ENCODE measurements at places on chromosomes 5 and 9.

- DNase-seq: no peak
These were observed 27.1 kb upstream of the IL33 start for GRCh38 chr9:6188466-6188865.

- DNase-seq: peak; percentile 78
These were observed at the start of gene GLRA1 for GRCh38 chr5:151924564-151925301. GLRA1 (minus strand) TSS chr5:151924851; CDS start chr5:151924549, 302 bp downstream.

DNA sequence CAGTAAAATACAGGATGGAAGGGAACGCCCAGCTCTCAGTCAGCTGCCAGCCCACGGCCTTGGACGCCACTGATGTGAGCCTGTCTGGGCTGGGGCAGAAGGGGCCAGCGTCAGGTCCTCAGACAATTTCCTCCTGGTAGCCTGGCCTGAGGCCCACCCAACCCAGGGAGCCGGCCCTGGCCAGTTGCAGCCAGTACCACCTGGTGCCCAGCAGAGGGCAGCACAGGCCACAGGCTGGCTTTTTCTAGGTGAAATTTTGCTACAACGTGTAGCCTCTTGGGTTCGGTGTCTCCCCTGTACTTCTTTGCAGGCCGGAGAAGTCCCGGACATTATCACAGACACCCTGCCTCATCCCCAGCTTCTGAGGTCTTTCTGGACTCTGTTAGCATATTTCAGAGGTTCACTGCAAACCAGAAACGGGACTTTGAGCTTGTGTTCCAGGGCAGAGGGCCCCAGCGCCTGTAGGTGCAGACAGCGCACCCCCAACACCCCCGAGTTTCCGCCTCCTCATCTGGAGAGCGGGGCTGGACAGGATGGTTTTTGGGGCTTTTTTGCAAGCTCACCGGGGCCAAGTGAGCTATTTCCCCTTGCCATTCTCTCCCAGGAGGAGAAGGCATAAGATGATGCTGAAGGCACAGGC is 45.9 kb upstream of the KCNMB1 start:
- peak; percentile 85 for DNase-seq

DNA sequence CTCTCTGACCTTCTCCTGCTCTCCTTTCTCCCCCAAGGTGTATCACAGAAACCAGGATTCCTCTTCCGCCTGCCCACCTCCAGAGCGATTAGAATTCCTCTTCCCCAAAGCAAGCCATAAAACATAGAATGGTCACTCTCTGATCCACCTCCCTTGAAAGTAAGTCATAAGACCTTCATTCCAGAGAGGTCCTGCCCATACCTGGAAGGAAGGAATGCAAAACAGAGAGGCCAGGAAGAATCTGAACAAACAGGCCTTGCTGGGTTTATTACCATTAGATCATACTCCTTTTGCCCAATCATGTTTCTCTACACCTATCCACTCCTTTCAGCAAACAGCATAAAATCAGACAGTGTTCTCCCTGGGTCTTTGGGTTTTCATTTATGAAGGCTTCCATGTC is 21.0 kb downstream of the CDKL3 start:
- no peak for DNase-seq

DNA sequence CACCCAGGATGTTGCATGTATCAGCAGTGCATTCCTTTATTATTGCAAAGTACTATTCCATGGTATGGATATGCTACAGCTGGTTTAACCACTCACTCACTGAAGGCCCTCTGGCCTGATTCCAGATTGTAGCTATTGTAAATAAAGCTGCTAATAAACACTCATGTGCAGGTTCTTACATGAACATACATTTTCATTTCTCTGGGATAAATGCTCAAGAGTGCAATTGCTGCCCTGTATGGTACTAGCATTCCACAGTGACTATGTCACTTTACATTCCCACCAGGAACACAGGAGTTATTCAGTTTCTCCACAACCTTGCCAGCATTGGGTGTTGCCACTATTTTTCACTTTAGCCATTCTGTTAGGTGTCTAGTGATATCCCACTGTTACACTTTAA is 267.6 kb downstream of the SPOCK1 start:
- DNase-seq: no peak

GRCh38 chr5:137754961-137755762 is 999 bp upstream of the HNRNPA0 start:
- DNase-seq: no peak

GRCh38 chr5:40331616-40332015 is 348.1 kb upstream of the PTGER4 start:
- DNase-seq: no peak

GRCh38 chr5:124614836-124615385 is 131.5 kb downstream of the ZNF608 start:
- DNase-seq: no peak

DNA sequence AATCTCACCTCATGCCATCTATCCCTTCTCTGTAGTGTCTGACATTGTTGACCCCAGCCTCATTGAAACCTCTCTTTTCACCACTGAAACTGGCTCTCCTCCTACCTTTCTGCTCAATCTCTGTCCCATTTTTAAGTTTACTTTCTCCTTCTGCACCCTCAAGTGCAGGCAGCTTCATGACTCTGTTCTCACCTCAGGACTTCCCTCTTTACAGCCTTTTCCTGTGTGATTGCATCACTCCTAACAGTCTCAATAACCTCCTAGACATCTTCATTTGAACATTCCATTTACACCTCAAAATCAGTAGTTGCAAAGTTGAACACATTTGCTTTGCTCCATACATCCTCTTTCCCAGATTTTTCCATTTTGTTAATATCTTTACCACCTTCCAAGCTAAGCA is 172.1 kb downstream of the RASEF start:
- DNase-seq: no peak

- DNase-seq: no peak
These were observed 43.9 kb downstream of the SH3TC2 start for GRCh38 chr5:149018909-149019443.

DNA sequence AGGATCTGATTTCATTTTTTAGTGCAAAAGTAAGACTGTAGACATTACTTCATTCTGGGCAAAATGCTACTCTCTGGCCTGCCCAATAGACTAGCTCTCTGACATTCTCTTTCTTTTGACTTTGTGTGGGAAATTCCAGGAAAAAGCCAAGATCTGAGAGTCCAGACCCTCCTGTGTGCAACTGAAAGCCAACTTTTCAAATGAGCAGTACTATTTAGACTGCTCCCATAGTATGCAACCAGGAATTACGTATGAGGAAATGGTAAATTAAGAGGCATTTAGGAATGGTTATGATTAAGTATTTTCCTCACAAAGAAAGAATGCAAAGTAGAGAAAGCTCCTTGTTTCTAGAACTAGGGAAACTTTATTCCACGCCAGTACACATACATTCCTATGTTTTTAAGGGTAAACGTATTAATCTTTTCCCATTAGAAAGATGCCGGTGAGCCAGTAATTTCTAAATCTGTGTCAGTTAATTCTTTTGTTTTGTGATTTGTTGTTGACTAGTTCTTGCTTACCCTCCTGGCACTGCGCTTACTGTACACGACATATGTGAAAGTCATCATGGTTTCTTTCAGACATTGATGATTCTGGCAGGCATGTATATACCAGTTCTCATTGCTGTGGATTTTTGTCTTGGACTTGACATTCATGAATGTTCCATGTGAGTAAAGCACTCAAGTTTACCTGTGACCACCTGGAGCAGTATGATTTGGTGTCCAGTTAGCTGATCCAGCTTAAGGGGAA is 56.0 kb downstream of the AOPEP start:
- peak; percentile 72 for DNase-seq

DNA sequence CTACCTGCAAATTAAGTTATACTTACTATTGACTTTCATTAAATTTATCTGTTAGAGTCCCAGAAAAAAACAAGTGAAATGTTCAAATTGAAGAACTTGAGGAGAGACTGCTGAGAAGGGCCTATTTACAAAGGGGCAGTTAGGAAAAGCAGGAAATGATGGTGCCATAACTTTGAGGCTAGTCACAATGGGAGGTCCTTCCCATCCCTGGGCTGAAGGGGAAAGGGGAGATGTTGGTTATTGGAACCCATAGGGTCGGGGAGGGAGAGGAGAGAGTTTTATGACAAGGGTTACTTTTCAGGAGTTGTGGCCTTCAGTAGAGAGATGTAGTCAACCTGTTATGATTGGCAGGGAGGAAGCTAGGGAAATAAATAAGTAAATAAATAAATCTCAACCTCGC is 169.1 kb downstream of the DMRT2 start:
- DNase-seq: no peak

- no peak for DNase-seq
These were observed 149.9 kb upstream of the ANKH start for GRCh38 chr5:15021266-15022046.

- peak; percentile 98 for DNase-seq
These were observed at the start of gene SCAI for GRCh38 chr9:125143377-125144090. SCAI (minus strand) TSS chr9:125143528; CDS start chr9:125143437, 91 bp downstream.

GRCh38 chr5:136424835-136425584 is 59.7 kb upstream of the TRPC7 start:
- peak; percentile 80 for DNase-seq

DNA sequence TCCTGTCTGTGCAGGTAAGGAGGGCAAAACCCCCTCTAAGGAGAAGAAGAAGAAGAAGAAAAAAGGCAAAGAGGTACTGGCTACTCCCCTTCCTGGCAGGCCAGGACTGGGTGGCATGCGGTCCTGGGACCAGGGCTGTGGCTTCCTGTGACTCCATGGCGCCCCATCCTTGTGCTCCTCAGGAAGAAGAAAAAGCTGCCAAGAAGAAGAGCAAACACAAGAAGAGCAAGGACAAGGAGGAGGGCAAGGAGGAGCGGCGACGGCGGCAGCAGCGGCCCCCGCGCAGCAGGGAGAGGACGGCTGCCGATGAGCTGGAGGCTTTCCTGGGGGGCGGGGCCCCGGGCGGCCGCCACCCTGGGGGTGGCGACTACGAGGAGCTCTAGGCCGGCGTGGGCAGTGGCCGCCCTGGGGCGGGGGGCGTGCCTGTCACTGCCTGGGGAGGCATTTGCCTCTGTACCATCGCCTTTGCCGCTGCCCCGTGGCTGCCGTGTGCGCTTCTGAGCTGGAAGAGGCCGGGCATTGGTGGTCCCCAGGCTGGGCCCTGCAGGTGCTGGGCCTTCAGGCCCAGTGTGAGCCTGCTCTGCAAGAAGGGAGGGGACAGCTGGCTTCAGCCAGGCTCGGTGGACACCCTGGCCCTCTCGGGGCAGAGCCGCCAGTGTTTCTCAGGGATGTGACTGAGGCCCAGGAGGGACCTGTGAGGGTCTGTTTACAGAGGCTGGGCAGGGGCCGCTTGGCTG is 2.0 kb upstream of the AJM1 start:
- DNase-seq: no peak

- no peak for DNase-seq
These were observed 32.6 kb upstream of the GPX3 start for GRCh38 chr5:150987746-150988145.

- DNase-seq: no peak
These were observed 418.7 kb upstream of the WWC1 start for GRCh38 chr5:167872791-167873190.

GRCh38 chr9:91208419-91208745 is 153.3 kb downstream of the AUH start:
- DNase-seq: no peak

- no peak for DNase-seq
These were observed 16.0 kb downstream of the TERT start for GRCh38 chr5:1278656-1279442.

- no peak for DNase-seq
These were observed 111.0 kb downstream of the CD180 start for GRCh38 chr5:67085616-67086015.

GRCh38 chr5:85458319-85458718 is 1073.6 kb upstream of the EDIL3 start:
- DNase-seq: no peak

DNA sequence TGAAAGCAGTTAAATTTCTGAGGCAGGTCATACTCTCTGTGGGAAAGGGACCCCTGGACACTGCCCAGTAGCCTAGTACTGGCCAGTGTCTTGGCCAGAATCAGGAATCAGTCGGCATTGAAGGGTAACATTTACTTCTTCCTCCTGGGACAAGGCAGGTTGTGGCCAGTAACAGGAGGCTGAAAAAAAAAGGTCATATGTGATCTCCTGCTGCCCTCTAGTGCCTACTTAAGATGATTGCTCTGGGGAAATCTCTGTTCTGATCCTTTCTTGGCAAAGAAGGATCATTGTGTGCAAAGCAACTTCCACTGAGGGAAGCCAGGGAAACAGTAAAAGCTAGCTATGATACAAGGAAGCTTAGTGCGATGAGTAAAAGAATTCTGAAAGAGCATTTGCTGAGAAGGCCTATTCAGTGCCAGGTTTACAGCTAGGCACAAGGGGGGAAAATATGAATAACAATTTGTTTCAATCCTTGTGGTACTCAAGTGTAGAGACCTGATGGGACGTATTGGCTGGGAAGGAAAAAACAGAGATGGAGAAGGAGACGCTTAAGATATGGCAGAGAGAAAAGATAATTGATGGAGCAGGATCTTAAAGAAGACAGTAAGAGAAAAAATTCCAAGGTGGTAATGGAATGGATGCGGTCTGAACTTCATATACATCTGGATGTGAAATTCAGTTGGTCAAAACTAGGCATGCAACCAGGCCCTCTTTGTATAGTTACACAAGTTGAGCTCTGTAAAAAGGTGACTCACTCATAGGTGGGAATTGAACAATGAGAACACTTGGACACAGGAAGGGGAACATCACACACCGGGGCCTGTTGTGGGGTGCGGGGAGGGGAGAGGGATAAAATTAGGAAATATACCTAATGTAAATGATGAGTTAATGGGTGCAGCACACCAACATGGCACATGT is 25.8 kb upstream of the TRIM32 start:
- DNase-seq: no peak

DNA sequence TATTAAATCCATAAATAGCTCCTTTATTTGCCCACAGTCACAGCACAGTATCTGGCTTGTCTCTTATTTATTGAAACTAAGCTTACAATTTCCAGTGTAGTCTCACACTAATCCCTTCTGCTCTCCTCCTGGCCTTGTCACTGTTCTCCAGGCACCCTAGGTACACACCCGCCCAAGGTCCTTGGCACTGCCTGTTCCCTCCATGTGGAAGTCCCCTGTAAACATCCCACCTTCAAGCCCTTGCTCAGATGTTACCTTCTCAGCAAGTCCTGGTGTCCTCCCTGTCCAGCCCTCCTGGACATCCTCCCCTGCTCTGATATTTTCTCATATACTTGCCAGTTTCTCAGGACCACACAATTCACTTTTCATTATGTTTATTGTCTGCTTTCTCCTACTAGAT is 44.2 kb upstream of the CFAP157 start:
- DNase-seq: no peak

GRCh38 chr5:80154749-80155148 is 101.1 kb downstream of the SERINC5 start:
- DNase-seq: no peak

DNA sequence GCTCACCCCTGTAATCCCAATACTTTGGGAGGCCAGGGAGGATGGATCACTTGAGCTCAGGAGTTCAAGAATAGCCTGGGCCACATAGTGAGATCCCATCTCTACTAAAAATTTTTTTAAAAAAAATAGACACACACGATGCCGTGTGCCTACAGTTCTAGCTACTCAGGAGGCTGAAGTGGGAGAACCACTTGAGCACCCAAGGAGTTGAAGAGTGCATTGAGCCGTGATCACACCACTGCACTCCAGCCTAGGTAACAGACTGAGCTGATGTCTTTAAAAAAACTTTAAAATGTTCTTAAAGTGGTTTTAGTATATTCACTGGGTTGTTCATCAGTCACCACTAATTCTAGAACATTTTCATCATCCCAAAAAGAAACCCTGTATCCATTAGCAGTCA is 51.9 kb upstream of the RNF38 start:
- DNase-seq: no peak
